ENCODE measurements at places on chromosomes 12 and 14.
A peak's percentile ranks its signal among the peaks of the same experiment; 100 is the strongest.

GRCh38 chr12:100450735-100451134 is 22.9 kb upstream of the NR1H4 start:
- peak; percentile 25 for DNase-seq

- no peak for DNase-seq
Observed at GRCh38 chr12:19894803-19895202, 455.5 kb downstream of the AEBP2 start.

- DNase-seq, result no peak
Observed at GRCh38 chr12:46258129-46258528, 10.7 kb downstream of the SLC38A1 start.

DNA sequence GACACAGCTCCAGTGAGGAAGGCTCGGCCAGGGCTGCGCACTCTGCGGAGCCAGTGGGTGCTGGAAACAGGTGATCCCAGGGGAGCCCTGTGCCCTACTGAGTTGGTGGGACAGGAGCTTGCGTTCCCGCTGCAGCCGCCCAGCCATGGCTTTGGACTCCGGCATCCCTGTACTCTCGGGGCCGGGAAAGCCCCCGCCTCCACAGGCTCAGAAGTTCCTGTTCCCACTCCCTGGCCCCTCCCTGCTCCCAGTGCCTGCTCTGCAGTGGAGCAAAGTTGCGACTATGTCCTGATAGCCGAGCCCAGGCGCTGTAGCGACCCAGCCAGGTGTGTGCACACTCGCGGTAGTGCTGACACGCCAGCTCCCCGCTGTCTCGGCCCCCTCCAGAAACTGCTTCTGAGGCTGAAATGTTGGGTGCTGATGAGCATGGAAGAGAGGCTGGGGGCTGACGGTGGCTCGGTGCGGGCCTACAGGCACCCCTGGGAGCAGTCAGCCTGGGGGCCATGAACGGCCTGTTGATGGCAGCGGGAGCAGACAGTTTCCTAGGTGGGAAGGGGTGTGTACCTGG is 344.6 kb upstream of the MGAT4C start:
- no peak for DNase-seq

DNA sequence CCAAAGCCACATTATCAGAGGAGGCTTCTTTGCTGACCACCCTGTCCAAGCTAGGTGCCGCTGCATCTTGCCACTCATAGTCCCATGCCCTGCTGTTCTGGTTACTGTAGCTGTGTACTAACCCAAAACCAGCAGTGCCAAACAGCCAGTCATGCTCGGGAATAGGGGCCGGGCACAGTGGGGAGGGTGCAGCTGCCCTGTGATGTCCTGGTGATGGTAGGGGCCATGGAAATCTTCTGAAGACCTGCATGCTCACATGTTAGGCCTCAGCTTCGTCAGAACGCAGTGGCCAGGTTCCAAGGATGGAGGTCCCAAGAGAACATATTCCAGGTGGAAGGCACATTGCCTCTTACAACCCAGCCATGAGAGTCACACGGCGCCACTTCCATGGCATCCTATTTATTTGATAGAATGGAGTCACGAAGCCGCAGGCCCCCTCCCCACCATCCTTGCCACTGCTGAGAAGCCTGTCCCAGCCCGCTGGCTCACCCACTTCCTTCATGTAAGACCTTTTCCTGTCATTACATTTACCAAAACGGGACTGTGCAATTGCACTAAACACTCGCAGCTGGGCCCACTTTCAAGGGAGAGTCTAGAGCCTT is 48.5 kb downstream of the FAM222A start:
- DNase-seq, result no peak

DNA sequence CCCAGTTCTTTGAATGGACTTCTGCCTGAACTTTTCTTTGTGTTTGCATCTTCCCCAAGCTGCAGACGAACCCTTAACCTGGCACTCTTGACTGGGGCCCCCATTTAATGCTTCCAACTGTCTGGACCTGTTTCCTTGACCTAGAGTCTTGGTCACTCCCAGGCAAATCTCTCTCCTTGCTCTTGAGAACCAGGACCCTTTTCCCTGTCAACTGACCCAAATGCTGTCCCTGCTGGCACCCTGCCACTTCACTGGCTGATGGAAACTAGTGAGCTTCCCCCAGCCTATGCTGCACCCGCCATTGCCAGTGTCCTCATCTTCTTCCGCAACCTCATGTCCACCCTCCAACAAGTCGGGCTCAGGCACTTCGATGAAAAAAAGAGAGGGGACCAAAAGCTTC is 79.5 kb downstream of the PRIMA1 start:
- no peak for DNase-seq

- DNase-seq, result no peak
Observed at GRCh38 chr12:112117685-112118084, 7.7 kb upstream of the TRAFD1 start.

DNA sequence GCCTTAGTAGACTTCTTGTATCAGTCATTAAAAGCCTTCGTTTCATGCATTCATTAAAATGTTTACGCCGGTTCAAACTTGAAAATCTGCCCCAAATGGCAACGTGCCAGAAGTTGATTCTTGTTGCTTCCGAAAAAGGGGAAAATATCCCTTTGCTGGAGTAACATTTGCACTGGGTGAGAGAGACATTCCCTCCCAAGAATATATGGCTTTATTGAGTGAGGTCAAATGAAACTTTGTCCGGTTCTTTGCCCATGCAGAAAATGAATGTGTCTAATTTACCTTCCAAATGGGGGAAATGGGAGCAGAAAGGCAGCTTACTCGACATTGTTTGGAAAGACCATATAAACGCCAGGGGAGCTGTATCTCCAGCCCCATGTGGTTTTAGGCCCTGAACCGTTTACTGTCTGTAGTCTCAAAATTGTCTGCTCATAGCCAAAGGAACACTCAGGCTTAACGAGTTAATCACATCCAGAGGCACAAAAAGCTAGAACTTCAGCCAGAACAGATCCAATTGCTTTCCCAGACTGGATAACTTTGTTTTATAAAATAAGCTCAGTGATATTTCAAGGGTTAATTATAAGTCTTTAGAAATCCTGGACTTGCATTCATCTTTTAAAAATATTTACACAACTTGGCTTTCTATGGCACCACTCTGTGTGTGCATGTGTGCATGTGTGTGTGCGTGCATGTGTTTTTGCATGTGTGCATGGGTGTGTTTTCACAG is 2.9 kb upstream of the EMP1 start:
- DNase-seq, result peak; percentile 46

All from astrocyte of the hippocampus (primary cell).